ENCODE measurements at places on chromosomes 2 and 18.
A peak's percentile ranks its signal among the peaks of the same experiment; 100 is the strongest.

- no peak for DNase-seq
These were observed 429 bp downstream of the C2orf76 start for GRCh38 chr2:119366161-119366648.

GRCh38 chr18:34710934-34711333 lies 836 bp downstream of the DTNA start:
- no peak for DNase-seq

- DNase-seq = no peak
These were observed 85.3 kb upstream of the GALNT5 start for GRCh38 chr2:157172239-157172638.

- peak; percentile 10 for DNase-seq
These were observed 19.2 kb upstream of the IL36G start for GRCh38 chr2:112958428-112959108.

DNA sequence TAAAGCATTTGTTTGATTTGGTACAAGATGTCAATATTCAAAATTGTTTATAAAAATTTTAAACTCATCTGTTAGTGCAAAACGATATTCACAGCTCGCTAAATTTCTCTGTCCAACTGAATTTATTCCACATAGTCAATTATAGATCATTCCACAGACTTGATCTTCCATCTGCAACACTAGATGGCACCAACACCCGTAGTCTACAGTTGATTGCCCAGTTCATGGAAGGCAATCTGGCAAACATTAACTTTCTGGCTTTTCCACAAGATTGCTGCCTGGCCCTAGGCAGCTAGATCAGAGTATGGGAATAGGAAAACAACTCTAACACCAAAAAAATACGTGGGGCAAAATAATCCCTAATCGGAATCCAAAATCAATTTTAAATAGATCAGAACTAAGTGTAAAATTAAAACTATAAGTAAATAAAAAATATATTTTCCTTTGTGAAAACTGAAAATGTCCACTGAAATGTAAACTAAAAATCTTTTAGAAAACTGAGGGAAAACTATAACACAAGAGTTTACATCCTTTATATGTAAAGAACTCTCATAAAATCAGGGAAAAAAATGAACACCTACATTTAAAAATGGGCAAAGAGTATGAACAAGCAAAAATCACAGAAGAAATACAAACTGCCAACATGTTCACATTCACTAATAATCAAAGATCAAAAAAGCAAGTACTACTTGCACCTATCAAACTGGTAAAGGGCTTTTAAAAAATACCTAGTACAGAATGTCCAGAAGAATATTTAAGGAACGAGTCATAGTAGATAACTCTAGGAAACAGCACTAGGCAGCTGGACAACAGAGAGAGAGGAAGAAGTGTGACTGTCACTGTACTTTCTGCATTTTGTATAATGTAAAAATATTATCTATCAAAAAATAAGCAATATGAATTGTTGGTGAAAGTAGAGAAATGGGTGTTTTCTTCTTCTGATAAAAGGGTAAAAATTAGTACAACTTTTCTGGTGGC lies 35.0 kb downstream of the RTN4 start:
- DNase-seq = peak; percentile 13

- no peak for DNase-seq
These were observed 54.1 kb downstream of the TAF1B start for GRCh38 chr2:9897331-9897737.

All from activated CD8-positive, alpha-beta memory T cell treated with anti-CD3 and anti-CD28 coated beads for 4 hours (primary cell).